ENCODE measurements at places on chromosomes 4 and X.

DNA sequence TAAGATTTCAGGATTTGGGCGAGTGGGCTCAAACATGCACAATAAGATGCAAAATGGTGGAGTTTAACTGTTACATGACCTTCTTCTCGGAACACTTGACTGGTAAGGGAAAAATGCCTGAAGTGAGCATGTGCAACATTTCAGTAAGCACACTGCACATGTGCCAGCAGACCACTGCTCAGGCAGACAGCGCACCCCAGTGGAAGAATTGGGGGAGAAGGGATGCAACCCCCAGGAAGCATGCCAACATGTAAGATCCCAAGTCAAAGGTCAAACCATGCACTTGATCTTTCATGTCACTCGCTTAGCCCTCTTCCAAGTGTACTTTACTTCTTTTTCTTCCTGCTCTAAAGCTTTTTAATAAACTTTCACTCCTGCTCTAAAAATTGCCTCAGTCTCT is 256.3 kb downstream of the CENPC start:
- no peak for DNase-seq

- no peak for DNase-seq
Observed at GRCh38 chr4:76061982-76062381, 12.5 kb upstream of the ART3 start.

GRCh38 chrX:41386222-41386990 is 52.4 kb downstream of the DDX3X start:
- no peak for DNase-seq

- DNase-seq, result no peak
Observed at GRCh38 chr4:153787575-153787974, 1.3 kb downstream of the SFRP2 start.

- DNase-seq, result no peak
Observed at GRCh38 chr4:119833611-119834010, 205.0 kb upstream of the PDE5A start.

DNA sequence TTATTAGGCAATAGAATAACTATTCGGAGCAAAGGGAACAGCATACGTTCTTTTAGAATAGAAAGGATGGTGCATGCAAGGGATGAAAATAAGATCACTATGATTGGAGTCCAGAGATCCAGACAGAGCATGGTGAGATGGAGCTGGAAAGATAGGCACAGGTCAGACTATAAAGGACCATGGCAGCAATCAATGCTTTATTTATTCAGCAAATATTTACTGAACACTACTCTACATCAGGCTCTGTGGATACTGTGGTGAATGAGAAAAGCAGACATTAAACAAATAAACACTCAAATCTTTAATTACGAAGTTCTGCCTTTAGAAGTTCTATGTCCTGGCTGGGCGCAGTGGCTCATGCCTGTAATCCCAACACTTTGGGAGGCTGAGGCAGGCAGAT is 44.7 kb upstream of the ACSL4 start:
- DNase-seq, result no peak

DNA sequence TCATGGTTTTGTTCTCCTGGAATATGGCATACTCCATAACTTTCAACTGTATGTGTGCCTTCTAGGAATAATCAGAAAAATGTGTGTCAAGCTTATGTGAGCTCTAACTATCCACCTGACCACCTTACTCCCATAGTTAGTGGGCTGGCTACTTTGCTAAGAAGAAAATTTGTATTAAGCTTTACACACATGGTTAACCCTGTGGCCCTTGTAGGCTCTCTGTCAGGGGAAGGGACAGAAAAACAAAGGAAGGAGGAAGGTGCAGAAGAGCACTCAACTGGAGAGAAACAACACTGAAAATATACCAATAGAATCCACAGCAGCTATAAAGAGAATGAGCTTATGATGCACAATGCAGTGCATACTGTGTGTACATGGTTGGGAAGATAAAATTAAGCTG is 84.6 kb downstream of the PPP3CA start:
- DNase-seq, result no peak

DNA sequence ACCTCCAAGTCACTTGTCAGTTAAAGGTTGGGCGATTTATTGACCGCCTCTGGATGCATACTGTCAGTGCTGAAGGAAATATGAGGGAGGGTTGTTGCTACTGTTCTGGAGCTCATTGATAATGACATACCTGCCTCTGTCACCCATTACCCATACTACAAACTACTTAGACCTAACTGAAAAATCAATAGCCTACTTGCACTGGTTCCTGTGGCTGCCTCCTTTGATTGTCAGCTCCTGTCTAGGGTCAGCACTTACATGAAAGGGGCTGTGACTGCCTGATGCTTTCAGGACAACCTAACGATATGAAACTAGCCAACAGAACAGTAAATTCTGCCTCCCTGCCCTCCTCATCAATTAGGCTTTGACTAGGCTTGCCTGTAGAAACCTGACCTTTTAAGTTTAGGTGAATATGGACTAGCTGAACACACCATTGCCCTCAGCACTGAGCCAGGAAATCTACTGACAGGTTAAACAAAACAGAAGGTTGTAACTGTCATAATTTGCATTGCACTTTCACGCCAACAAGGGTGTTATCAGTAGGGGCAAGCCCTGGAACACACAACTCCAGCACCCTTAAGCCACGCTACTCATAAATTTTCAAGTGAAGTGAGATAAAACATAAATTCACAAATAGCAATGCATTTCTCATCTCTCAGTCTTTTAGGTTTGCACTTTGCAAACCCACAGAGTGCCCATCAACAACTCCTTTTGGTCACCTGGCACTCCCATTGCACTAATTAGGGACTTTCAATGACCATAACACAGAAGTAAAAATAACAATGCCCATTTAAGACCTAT is 9.0 kb upstream of the MAB21L2 start:
- DNase-seq, result no peak

- DNase-seq, result no peak
Observed at GRCh38 chr4:134539729-134540231, 338.2 kb upstream of the PABPC4L start.

GRCh38 chrX:73987166-73987565 is 316.8 kb upstream of the ZCCHC13 start:
- no peak for DNase-seq

GRCh38 chr4:185839770-185840169 is 27.8 kb upstream of the SORBS2 start:
- no peak for DNase-seq

- DNase-seq, result no peak
Observed at GRCh38 chrX:51955200-51955599, 61.8 kb downstream of the MAGED1 start.

DNA sequence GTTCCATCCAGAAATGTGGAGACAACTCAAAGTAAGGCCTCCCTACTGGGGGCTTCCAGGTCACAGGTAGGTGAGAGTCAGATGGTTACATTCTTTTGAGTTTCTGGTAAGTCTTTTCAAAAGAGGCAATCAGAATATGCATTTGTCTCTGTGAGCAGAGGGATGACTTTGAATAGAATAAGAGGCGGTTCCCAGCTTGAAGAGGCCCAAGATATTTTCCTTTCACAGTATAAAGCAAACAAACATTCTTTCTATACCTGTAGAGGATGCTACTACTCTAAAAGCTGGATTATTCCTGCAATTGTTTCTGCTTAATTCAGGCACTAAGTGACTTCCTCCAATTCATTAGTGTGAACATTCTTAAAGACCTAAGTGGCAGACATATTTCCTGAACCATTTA is 44.4 kb downstream of the DIAPH2 start:
- DNase-seq, result no peak

DNA sequence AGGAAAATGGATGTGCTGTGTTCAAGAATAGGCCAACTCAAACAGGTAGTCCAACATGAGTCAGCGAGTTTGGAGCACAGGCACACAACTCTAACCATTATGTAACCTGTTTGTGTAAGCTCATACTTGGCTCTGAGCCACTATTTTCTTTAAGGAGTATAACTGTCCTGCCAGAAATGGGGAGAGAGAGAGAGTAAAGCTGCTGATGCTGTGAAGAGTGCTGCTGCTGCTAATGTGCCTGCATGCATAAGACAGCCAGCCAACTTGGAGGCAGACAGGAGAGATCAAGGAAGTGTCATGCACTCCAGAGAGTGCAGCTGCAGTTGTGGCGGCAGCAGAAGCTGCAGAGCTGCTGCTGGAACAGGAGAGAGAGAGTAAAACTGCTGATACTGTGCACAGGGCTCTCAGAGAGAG is 11.7 kb upstream of the STATH start:
- DNase-seq, result peak; percentile 1

DNA sequence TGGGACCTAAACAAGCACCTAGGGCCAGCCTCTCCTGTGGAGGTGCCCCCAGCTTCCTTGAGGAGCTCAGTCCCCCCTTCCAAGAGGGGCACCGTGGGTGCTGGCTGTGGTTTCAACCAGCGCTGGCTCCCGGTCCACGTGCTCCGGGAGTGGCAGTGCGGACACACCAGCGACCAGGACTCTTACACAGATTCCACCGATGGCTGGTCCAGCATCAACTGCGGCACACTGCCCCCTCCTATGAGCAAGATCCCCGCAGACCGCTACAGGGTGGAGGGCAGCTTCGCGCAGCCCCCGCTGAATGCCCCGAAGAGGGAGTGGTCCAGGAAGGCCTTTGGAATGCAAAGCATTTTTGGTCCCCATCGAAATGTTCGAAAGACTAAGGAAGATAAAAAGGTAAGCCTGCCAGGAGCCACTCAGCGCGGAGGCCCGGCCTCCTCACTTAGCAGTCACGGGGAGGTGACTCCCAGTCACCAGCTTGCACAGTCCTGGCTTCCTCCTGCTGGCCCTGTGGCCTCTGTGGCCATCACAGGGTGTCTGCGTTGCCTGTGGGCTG is 24.9 kb downstream of the RGS12 start:
- no peak for DNase-seq

DNA sequence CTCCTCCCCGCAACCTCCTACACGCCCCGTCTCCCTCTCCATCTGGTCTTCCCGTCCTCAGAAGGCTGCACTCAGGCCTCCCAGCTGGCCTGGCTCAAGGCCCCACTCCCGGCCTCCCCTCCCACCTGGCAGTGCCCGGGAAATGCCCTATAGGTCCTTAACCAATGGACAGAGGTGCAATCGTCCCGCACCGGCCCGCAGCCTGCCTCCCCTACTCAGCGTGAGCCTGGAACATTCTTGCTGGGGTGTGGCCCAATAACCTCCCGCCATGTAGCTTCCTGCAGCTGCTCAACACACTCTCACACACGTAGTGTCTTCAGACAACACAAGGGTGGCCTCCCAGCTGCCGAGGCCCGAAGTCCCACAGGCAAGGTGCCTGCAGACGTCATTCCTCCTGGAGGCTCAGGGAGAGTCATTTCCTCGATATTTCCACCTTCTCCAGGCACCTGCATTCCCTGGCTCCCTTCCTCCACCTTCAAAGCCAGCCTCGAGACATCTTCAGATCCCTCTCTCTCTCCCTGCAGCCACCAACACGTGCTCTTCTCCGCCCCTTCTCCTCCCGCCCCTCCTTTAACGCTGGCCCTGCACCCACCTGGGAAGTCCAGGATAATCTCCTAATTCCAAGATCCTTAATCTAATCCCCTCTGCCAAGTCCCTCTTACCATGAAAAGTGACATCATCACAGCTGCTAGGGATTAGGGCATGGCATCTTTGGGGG is 56.2 kb downstream of the ADRA2C start:
- DNase-seq, result no peak

DNA sequence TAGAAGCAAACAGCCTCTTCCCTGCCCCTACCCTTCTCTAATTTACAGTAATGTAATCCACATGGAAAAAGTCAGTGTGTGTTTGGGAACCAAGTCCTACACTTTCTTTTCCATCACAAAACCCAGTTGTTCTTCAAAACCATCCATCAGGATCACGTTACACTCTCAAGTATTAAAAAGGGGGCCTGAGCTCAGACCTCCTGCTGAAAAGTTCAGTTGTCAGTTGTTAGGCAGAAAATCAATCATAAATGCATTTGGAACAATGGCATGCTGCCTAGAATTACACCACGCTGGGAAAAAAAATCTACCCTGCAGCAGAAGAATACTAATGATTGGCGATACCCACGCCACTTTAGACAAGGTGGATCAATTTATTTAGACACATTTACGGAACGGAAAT is 236.5 kb downstream of the PARM1 start:
- no peak for DNase-seq

- no peak for DNase-seq
Observed at GRCh38 chr4:88135356-88135663, 23.1 kb downstream of the ABCG2 start.
